ENCODE measurements at places on chromosomes 13 and 19.

DNA sequence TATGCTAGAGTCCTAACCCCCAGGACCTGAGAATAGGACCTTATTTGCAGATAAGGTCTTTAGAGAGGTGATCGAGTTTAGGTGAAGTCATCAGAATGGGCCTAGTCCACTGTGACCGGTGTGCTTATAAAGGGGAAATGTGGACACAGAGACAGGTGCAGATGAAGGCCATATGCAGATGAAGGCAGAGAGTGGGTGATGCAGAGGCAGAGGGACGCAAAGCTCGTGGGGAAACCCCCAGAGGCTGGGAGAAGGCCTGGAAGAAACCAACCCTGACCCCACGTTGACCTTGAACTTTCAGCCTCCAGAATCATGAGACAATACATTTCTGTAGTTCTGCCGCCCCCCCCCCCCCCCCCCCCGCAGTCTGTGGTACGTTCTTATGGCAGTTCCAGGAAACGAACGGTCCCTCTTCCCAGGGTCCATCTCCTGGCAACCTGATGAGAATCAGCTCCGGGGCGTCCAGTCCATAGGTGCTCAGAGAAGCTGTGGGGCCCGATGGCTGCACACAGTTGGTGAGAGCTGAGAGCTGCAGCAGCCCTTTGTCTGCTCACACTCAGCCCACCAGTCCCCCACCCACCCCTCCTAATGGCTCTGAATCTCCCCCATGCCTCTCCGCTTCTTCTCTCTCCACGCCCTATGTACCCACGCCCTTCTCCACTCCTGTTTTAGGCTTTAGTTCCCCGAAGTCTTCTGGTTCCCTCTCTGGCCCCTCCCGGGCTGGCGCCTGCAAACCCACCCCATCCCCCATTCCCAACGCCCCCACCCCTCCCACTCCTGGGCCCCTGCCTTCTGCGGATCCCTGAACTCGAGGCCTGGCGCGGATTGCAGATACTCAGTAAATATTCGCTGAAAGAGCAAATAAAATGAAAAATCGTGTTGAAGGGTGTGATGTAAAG lies 218.3 kb upstream of the MAB21L1 start:
- DNase-seq, result no peak

GRCh38 chr19:19113040-19113626 lies 25.1 kb downstream of the TMEM161A start:
- no peak for DNase-seq

DNA sequence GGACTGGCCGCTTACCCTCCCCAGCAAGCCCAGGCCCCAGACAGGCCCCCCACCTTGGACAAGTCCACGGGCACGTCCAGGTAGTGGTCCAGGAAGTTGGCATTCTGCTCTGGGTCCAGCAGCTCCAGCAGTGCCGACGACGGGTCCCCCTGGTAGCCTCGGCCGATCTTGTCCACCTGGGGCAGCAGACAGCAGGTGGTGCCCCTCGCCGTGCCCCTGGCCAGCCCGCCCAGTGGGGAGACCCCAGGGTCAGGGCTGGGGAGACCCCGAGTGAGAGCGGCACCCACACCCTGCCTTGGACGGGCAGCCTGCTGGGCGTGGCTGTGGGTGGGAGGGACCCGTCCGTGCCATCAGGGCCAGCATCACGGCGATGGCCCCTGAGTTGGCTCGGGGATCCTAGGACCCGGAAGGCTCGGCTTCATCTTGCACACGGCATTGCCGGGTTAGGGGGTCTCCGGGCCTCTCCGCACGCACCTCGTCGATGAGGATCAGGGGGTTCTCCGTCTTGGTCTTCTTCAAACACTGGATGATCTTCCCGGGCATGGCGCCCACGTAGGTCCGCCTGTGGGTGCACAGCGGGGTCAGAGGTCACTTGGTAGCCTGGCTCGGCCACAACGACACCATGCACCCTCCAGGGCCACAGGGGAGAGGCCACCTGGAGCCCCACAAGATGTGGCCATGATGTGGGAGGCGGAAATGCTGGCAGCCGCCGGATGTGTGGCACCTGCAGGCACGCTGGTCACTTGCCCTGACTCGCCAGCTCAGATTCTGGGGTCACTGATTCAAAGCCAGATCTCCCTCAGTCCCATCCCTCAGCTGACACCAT lies 6.3 kb downstream of the RPL36 start:
- no peak for DNase-seq

GRCh38 chr19:11868188-11868587 lies 19.4 kb upstream of the ZNF69 start:
- no peak for DNase-seq

- DNase-seq, result no peak
Measured at GRCh38 chr13:44866411-44866911, 122.8 kb downstream of the NUFIP1 start.

- peak; percentile 18 for DNase-seq
Measured at GRCh38 chr13:25292301-25292700, 5.0 kb upstream of the MTMR6 start.

GRCh38 chr13:74299721-74300120 lies 165.5 kb upstream of the KLF12 start:
- no peak for DNase-seq

- DNase-seq, result no peak
Measured at GRCh38 chr19:1214862-1215731, 9.5 kb downstream of the STK11 start.

- DNase-seq, result no peak
Measured at GRCh38 chr19:53696951-53697350, 65.2 kb downstream of the DPRX start.

GRCh38 chr19:34381399-34382251 lies 16.6 kb downstream of the GPI start:
- DNase-seq, result no peak

- no peak for DNase-seq
Measured at GRCh38 chr13:51419001-51419636, 33.7 kb downstream of the INTS6 start.

GRCh38 chr19:932648-933552 lies 7.1 kb downstream of the ARID3A start:
- DNase-seq, result peak; percentile 64

- no peak for DNase-seq
Measured at GRCh38 chr19:45350477-45351058, 10.0 kb downstream of the KLC3 start.

GRCh38 chr13:101120007-101120406 lies 296.3 kb downstream of the NALCN start:
- no peak for DNase-seq

DNA sequence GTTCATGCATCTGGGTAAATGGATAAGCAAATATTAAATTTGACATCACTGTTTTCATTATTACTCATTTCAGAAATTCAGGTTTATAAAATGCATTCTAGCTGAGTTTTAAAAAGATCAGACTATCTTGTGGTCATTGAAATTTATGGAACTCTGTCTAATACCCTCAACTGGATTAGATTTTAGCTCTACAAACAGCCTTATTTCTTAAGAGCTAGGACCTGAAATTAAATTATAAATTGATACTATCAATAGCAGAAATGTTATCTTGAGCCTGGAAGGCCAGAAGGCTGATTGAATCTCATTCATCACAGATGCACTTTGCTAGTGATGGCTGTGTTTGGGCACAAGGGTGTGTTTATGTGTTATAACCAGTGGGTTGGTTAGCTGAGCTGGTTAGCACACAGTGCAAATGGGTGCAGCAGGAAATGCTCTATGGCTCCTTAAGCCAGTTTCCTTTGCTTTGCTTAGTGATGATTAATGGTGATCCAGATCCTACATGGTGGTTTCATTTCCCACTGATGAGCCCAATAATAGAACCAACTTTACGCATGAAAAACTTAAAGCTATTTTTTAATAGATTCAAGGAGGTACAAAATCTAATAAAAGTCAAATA lies 310.8 kb upstream of the KLF12 start:
- no peak for DNase-seq

GRCh38 chr19:56538761-56539263 lies at the start of gene ZFP28:
ZFP28 (plus strand) TSS chr19:56538948; CDS start chr19:56539019, 71 bp downstream.
- no peak for DNase-seq

DNA sequence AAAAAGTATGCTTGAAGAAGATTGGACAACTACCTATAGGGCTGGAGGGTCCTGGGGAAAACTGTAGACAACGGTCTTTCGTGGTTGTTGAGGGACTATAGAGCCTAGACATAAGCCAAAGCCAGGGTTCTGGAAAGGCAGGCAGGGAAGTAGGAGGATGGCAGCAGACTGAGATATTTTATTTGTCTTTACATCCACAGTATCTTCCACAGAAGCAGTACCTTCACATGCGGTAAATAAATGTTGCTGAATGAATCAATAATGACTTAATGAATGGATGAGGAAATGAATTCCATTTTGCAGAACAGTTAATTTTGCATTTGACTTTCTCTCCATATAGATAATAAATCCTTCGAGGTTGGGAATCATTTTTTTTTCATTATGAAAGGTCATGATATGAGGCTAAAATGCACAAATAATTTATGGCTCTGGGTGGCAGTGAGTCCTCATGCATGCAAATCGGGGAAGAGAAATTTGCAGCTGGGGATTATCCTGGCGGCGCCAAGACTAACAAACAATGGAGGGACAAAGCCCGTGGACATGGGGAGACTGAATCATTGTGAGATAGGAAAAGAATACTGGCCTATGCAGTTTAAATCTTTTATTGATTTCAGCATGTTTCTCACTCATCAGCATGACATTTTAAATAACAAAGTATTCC lies 102.0 kb downstream of the ERCC5 start:
- DNase-seq, result no peak

DNA sequence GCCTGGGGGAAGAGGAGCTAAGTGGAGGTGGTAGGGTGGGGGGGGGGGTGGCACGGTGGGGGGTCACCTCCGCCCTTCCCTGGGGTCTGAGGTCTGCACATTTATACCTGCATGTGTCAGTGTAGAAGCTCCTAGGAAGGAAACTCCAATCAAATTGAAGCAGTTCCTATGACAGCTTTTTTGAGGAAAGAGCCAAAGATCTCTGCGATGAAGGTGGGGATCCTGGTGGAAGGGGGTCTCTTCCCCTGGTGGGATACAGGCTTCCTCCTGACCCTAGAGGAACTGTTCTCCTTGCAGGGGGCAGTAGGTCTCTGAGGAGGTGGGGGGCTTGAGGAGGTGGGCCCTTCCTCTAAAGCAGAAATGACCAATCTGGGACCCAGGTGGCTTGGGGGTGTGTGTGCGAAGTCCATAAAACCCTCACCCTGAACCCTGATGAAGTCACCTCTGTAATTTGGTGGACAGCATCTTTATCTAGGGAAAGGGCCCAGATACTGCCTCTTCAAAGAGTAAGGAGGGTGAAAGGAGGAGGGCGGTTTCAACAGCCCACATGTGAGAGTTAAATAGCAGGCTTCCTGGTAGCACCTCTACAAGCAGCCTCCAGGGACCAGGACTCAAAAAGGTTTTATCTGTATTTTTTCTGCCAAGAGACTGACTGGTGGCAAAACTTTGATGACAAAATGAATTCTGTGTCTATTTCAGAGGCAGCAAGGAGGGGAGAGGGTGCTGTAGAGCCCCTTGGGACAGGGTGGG lies 12.9 kb downstream of the RANBP3 start:
- no peak for DNase-seq

DNA sequence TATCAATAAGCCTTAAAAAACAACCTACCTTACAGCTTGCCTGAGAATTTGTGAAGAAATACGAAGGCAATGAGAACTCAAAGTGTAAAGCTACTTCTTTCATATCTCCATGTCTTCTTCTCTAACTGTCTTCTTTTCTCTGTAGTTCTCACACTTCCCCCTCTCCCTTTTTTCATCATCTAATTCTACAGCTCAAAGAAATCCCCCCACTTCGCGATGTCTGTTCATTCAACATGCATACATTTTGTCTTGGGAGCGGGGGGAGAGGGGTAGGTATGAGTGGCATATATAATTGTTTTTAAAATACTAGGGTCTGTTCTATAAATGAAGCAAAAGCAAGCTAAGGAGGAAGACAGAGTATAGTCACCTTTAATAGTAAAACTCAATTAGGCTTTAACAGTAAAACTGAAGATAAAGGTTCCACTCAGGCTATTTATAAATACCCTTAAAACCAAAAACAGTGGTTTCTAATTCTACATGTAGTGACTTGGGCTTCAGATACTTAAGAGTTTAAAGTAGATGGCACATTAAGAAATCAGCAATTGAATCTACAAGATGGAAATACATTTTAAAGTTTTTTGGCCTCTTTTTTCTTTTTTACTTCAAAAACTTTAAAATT lies 106.9 kb downstream of the KLF12 start:
- no peak for DNase-seq

DNA sequence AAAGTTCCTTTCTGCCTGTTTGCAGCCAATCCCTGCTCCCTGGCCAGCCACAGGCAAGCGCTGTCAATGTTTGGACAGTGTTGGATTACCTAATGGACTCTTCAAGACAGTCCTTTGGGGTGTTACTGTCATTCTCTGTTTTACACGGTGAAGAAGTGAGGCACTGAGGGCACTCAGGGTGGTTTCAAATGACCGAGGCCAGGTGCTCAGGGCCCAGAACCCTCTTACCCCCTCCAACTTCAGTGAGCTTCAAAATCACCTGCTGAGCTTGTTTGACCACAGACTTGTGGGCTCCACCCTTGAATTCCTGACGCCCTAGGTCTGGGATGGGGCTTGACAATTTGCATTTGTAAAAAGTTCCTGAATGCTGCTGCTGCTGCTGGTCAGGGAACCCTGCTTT lies 97.9 kb downstream of the GGACT start:
- DNase-seq, result no peak

- DNase-seq, result no peak
Measured at GRCh38 chr19:33193865-33194362, at the start of gene LRP3. LRP3 (plus strand) TSS chr19:33194330; CDS start chr19:33194786, 456 bp downstream.

DNA sequence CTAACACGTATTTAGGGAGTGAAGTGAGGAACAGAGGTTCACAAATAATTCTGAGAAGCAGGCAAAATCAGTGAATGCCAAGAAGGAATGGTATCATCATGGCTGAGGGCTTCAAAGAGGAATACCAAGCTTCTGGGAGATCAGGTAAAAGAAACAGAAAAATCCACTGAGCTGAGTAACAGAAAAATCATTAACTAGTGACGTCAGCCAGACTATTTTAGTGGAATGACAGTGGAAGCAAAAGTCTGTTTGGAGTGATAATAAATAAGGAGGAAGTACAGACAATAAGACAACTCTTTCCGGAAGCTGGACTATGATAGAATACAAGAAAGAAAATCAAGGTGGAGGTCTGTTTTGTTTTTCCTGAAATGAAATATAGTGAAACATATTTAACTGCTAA lies 83.5 kb downstream of the SACS start:
- DNase-seq, result no peak

- no peak for DNase-seq
Measured at GRCh38 chr19:49020931-49021895, 2.9 kb downstream of the CGB3 start.

- DNase-seq, result no peak
Measured at GRCh38 chr19:35041548-35042055, at the start of gene HPN. HPN (plus strand) TSS chr19:35041721; CDS start chr19:35042507, 786 bp downstream.

GRCh38 chr19:924553-925086 lies 1.2 kb upstream of the ARID3A start:
- no peak for DNase-seq

GRCh38 chr19:48806518-48806817 lies 4.4 kb downstream of the BCAT2 start:
- DNase-seq, result peak; percentile 54

DNA sequence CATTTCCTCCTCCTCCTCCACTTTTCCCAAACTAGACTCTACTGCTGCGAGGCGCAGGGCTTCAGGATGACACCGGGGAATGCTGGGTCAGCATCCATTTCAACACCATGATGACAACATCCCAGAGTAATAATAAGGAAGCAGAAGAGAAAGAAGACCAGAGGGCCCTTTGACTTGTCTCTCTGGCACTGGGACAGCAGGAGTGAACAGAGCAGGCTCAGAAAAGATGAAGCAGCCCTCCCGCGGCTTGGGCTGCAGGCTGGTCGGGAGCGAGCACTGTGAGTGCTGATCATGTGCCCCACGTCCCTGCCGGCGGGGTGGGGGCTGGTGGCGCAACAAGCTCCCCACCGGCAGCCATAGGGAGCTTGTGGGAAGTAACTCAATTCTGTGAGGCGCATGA lies 30.5 kb downstream of the RANBP3 start:
- DNase-seq, result no peak

- no peak for DNase-seq
Measured at GRCh38 chr13:50676602-50677001, 166.9 kb downstream of the DLEU7 start.
